ENCODE measurements at places on chromosomes 3 and 15.

DNA sequence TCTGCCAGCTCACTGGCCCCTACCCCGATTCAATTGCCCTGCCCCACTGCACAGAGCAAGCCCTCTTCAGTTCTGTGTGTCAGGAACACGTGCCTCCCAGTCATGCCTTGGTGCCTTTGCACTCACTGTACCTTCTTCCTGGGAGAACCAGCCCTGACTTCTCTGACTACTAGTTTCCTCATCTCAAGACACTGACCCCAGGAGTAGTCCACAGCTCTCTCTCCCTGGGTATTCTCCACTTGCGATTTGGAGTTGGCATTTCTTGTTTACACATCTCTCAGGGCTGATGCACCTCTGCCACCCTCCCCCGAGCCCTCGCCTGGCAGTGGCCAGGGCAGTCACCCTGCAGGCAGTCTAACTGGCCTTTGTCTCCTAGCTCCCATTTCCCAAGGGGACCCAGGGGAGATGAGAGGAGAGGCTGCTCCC, 5.7 kb downstream of the CISH start:
- no peak for DNase-seq

- no peak for DNase-seq
These were observed 110.7 kb upstream of the CDIN1 start for GRCh38 chr15:36468746-36469145.

DNA sequence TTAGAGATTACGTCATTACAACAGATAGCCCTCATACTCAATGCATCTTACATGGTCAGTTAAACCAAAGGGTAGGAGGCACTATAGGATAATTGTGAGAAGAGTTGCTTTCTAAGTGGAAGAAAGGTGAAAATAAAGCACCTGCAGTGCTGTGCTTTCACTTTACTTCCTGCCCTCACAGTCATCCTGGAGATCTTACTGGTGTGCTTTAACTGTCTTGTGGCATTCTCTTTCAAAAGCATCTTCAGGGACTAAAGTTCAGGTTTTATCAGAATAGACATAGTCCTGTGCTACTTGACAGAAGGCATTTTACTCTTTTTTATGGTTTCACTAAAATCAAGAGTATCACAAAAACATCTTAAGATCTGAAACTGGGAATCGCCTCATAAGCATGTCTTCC, 286.6 kb downstream of the ZBTB20 start:
- no peak for DNase-seq

DNA sequence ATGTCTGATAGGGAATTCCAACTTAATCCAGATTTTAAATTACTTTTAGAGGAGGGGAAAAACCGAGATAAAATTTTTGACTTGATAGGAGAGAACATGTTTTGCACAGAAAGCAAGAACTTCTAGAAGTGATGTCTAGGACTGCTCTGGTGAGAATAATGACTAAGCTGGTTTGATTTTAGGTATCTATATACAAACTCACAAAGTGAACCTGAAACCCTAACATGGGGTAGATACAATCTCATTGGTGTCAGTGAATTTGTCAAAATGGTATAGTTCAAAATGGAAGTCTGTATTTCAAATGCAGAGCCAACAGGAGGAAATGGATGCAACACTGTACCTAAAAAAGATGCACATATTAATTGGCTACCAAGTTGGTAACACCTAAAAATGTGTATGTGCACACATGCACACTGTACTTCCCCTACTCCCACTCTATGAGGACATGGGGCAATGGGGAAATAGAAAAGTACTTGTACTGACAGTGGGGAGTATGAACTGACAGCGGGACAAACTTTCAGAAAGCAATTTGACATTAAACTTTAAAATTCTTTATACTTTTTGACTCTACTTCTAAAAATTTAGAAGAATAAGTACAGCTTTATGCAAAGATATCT, 53.0 kb downstream of the NR1I2 start:
- no peak for DNase-seq

DNA sequence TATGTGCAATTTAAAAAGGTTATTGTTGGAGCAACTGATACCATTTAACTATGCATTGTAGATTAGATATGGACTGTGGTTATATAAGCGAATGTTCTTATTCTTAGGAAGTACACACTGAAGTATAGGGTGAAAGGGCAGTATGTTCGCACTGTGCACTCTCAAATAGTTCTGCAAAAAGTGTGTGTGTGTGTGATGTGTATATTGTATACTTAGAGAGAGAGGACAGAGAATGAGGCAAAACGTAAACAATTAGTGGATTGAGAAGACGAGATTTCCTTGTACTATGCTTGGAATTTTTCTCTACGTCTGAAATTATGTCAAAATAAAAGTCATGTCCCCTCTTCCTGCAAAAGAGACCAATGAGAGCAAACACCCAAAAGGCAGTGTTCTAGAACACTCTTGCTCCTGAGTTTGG, 30.4 kb downstream of the LSM3 start:
- no peak for DNase-seq

DNA sequence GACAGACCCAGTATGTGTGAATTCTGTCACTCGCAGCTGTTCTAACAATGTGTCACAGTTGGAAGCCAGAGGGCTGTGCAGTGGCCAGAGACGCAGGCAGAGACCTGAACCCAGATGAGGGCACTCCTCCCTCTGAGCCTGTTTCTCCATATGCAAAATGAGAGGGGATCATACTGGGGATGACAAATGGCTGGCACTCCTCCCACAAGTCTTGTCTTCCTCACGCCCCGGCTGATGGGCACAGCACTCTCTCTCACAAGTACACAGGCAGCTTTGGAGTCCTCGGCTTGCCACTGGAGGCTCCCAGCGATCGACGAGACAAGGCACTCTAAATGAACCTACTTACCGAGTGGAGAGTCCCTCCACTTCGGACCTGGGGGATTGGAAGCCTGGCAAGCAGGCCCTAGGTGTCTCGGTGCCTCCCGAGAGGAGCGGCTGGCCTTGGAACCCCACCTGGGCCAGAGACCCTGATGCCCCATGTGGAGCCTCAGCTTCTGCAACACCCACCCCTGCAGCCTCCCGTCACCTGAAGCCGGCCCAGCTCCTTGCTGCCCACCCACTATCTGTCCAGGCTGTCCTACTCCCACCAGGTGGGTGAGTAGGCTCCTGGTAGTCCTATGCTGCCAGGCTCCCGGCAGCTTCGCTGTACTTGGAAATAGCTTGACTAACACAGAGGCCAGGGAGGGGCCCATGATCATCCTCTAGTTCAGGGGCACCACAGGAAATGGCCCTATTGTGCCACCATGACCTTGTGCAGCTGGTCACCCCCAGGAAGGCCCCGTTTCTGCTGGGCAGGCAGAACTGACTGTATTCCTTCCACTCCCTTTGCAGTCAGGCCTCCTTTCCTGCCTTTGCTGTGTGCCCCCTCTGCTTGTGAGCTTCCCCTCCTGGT, 65.0 kb upstream of the IQSEC1 start:
- DNase-seq, result no peak

GRCh38 chr3:15769256-15769915, 28.4 kb downstream of the ANKRD28 start:
- DNase-seq, result no peak

- no peak for DNase-seq
These were observed 15.0 kb downstream of the XCR1 start for GRCh38 chr3:46012246-46012645.

DNA sequence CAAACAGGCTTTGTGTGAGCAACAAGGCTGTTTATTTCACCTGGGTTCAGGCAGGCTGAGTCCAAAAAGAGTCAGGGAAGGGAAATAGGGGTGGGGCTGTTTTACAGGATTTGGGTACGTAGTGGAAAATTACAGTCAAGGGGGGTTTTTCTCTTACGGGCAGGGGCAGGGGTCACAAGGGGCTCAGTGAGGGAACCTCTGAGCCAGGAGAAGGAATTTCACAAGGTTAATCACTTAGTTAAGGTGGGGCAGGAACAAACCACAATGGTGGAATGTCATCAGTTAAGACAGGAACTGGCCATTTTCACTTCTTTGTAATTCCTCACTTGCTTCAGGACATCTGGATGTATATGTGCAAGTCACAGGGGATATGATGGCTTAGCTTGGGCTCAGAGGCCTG, 1592.8 kb upstream of the GBE1 start:
- no peak for DNase-seq

- no peak for DNase-seq
These were observed 83.1 kb downstream of the DNAJB8 start for GRCh38 chr3:128383316-128384235.

- no peak for DNase-seq
These were observed 148.6 kb upstream of the NR2F2 start for GRCh38 chr15:96181873-96182301.

GRCh38 chr3:105564546-105565288, 198.0 kb downstream of the ALCAM start:
- no peak for DNase-seq

All from cortex of kidney (tissue), 1 donor.